Stimulated activated CD8-positive, alpha-beta memory T cell treated with anti-CD3 and anti-CD28 coated beads, Interleukin-4, amount 100 ng/mL, for 4 hours (primary cell): ENCODE measurements at places on chromosomes 12 and 14.

- no peak for DNase-seq
These were observed 121.9 kb downstream of the CAND1 start for GRCh38 chr12:67391034-67391433.

DNA sequence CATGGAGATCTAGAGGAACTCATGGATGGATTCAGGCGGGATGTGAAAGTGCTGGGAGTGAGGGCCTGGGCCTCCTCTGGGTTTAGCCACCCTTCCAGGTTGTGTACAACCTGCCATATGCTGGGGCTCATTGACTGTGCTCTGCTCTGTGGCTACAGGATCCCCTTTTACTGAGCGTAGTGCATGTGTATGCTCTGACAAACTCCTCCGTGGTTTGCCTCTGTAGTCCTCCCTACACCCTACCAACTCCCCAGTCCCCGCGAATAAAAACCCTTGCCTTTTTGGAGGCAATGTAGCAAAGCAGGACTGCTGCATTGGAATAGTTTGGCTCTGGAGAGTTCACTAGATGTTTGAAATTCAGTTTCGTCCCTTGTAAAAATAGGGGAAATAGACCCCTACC is 17.4 kb downstream of the JDP2 start:
- DNase-seq, result no peak

GRCh38 chr12:67714648-67715047 is 66.1 kb downstream of the DYRK2 start:
- DNase-seq, result no peak

DNA sequence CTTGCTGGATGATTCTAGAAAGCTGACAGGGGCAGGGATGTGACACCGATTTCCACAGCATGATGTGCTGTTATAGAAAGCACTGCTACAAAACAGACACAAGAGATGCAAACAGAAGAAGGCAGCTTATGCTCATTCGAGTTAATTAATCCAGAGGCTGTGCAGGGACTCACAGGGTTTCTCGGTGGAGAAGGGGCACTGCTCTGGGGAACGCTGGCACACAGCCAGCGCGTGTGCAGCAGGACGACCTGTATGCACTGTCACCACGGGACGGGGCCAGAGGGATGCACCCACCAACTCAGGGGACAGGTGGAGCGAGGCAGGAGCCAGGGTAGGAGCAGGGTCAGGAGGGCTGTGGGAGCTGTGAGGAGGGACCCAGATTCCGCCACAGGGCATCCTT is 143.5 kb downstream of the RIMBP2 start:
- no peak for DNase-seq

DNA sequence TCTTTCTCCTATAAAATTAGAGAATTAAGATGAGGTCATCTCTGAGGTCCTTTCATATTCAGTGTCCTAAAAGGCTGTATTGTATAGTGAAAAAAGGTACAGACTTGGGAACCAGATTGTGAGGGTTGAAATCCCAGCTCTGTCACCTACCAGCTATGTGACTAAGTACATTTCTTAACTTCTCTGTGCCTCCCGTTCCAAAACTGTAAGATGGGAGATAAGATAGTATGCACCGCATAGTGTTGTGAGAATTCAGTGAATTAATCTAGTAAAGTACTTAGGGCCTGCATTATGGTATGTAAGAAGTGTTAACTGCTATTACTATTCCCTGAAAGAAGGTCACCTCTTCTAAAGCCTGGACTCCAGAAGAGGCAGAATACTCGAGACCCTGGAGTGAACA is 60.6 kb downstream of the GNG2 start:
- DNase-seq, result no peak

DNA sequence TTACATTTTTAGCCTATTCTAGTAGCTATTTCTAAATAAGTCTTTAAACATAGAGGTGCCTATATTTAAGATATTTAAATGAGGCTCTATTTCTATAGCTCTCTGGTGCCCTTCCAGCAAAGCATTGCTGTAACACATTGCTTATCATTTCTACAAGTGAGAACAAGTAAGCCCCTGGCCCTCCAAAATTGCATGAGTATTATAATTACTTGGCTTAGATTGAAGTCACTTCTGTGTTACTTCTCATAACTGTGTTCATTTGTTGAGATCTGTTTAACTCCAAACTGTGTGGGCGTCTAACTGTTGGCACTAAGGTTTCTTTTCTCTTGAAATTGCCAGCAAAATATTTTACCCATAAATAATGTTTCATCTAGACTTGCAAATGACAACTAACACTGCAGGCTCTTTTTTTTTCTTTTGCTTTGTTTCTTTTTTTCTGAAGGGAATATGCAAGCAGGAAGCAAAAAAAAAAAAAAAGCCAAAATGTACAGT is 66.5 kb downstream of the DAD1 start:
- no peak for DNase-seq

- DNase-seq, result no peak
These were observed 192.3 kb downstream of the NUAK1 start for GRCh38 chr12:105946493-105946901.

DNA sequence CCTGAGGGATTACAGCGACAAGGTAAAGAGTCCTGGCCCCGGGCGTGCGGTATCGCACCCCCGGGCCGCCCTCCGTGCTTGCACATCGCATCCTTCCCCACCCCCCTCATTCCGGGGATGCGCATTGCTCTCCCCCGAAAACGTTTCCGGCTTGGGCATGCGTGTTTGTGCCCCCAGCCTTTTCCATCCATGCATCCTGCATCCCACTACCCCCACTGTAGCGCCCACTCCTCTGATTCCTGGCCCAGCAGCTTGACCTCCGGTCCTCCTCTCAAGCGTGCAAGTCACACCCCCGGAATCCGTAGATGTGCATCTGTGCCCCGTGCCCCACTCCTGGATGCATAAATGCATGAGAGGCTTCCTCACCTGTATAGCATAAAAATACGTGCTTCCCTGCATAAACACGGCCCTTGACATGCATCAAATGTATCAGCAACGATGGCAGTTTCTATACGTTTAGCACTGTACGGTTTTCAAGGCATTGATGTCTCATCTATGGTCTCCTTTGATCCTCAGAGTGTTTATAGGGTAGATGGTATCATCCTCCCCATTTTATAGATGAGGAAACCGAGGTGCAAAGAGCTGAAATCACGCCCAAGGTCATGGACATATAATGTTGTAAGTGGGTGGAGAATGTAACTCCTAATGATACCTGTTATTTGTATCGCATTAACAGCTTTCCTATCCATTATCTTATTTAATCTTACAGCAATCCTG is 484 bp downstream of the RIC8B start:
- DNase-seq, result no peak

- DNase-seq, result no peak
These were observed at the start of gene PALS1 for GRCh38 chr14:67241411-67242167. TSS of gene PALS1 (plus strand) at chr14:67241435. CDS start at chr14:67279171, 37,736 bp downstream.

DNA sequence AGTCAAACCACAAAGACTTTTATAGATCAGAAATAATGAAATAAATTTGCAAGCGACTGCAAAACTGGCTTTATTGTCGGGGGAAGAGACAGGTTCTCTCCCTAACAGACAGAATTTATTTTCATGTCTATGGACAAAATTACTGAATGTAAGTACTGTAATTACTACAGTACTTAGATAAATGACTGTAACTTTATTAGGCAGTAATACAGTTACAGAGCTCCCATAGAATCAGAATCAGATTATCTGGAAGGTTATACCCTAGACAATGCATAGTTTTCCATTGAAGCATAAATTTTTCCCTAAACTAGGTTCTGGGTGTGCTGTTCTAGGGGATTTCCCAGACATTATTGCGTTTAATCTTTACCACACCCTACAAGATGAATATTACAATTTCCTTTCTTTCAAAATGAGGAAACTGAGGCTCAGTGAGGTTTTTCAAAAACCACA is 114.2 kb downstream of the C12orf75 start:
- no peak for DNase-seq

- no peak for DNase-seq
These were observed 1052.1 kb downstream of the TMEM121 start for GRCh38 chr14:106578481-106578880.

DNA sequence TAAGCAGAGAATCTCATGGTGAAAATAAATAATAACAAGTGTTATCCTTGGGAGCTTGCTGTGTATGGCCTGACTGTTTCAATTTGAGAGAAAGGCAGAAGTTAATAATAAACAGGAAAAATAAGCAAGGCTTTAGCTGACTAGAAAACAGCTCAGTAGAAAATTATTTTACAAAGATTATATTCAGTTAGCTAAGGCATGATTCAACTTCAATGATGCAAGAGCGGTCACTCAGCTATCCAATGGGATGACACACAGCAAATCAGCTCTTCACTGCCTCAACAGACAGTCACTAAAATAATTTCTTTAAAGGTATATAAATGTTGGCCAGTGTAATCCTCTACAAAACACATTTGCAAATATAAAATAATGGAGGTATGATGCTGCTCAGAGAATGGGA is 18.6 kb downstream of the GSTZ1 start:
- DNase-seq, result no peak

GRCh38 chr14:54805445-54806322 is 96.9 kb downstream of the GCH1 start:
- peak; percentile 34 for DNase-seq

DNA sequence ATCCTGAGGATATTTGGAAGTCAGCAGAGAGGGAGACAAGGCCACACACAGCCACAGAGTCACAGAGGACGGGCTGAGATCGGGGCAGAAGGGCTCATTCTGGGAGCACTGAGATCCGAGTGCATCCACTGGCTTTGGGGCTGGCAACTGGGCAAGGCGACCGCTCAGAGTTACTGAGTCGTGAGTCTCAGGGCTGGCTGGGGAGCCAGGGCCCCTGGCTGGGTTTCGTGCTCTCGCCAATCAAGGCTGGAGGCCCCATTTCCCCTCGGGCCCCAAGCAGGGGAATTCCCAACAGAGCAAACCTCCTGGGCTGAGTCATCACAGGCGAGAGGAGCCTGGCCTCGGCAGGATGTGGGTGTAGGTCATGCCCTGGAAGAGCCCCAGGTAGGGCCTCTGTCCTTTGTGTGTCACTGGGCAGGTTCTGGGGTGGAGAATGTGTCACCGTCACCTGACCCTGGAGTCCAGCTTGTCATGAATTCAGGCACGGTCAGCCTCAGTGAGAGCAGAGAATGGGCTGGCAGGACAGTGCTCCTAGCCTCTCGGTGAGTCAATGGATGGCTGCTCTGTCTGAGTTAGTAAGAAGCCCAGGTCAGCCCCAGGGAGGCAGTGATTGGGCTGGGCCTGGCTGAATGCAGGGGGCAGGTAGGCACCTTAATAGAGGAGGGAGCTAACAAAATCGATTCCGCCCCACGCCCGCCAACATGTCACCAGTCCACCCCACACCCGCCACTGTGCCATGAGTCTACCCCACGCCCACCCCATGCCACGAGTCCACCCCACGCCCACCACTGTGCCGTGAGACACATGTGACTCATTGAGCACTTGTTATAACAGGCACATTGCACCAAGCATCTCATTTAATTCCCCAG is 16.9 kb downstream of the ASB2 start:
- DNase-seq, result peak; percentile 90

DNA sequence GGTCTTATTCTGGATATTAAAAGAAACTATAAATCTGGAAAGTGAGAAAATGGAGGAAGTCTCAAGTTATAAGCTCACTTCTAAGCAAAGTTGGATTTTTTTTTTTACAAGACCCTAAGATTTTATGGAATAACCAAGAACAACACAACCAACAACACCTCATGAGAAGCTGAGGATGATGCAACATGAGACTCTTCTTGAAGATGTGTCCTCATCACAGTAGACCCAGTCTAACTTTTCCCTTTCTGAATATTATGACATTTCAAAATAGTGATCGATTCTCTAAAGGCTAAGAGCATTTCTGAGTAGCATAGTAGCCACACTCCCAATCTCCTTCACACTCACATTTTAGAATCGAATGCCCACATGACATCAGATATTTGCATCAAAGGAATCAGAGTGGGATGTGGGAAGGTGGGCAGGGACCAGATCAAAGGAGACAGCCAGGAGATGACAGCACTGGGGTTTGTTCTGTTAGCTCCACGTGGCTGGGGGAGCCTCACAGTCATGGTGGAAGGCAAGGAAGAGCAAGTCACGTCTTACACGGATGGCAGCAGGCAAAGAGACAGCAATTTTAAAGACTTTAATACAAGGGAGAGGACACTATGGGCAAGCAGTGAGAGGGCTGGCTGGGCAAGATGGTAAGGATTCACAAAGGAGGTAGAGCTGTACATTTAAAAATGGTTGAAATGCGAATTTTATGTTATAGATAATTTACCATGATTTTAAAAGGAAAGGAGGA is 90.7 kb upstream of the MYL2 start:
- DNase-seq, result no peak

DNA sequence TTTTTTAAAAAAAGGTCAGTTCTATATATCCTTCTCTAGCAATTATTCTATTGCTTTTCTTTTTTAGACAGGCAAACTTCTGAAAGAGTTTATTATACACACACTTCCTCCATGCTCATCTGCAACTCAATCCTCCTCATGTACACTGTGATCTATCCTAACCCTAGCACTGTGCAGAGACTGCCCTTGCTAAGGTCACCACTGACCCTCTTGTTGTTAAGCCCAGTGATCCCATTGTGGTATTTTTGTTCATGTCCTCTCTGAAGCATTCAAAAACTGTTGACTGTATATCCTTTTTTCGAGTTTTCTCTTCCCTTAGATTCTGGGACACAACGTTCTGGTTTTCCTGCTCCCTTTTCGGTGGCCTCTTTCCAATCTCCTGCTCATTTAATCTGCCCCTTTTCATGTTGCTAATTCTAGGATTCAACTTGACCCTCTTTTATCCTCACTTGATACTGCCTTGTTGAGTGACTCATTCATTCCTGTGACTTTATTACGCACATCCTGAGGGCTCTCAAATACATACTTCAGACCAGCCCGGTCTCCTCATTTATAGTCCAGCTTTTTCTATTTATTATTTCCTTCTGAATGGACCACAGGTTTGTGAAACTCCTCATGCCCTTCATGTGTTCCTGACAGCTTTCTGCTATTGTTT is 53.9 kb upstream of the PTPRB start:
- no peak for DNase-seq

- no peak for DNase-seq
These were observed 120.7 kb downstream of the AACS start for GRCh38 chr12:125185740-125186470.

DNA sequence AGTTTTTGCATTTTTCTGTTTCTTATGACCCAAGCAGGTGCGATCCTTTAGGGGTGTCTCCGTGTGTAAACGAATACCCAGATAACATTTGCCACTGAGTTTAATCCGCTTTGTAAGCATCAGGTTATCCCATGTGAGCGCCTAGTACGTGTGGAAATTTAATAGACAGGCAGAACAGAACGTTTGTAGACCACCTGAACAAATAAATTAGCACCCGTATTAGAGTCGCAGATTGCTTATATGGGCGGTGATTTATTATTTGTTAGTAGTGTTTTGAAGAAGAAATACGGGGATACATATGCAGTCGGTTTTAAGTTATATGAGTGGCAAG is 325 bp downstream of the C12orf60 start:
- no peak for DNase-seq

DNA sequence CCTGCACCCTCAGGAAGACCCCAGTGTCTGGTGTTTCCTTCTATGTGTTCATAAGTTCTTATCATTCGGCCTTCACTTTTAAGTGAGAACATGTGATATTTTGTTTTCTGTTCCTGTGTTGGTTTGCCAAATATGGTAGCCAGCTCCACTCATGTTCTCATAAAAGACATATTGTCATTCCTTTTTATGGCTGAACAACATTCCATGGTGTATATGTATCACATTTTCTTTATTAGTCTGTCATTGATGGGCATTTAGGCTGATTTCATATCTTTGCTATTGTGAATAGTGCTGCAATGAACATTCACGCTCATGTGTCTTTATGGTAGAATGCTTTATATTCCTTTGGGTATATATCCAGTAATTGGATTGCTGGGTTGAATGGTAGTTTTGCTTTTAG is 645.1 kb downstream of the SLC16A7 start:
- no peak for DNase-seq

GRCh38 chr12:100576331-100577036 is 3.0 kb downstream of the GAS2L3 start:
- no peak for DNase-seq
